ENCODE measurements at places on chromosomes 7 and 10. TPM values are rescaled to one million over a fixed set of nuclear protein-coding genes. Genes with fewer than 3 reads are reported as not detected.

The SYT15 gene
- total RNA-seq: 0.15 TPM

The GLI3 gene
- 6.9 TPM for total RNA-seq

The LRRD1 gene
- total RNA-seq: not detected

The GTF2I gene
- total RNA-seq: 120 TPM

The ADRB1 gene
- total RNA-seq: under 0.01 TPM

The PRLHR gene
- total RNA-seq: not detected

The CHAT gene
- total RNA-seq: not detected

The DNAH11 gene
- total RNA-seq: under 0.01 TPM

The NEUROD6 gene
- not detected for total RNA-seq

The PRRT4 gene
- not detected for total RNA-seq

The SLC13A1 gene
- total RNA-seq: not detected

The PTPRZ1 gene
- total RNA-seq: 1.0 TPM

The CXCL12 gene
- total RNA-seq: 42.0 TPM

The ANKRD1 gene
- total RNA-seq: 2.6 TPM

The DPP6 gene
- not detected for total RNA-seq

The NPFFR1 gene
- not detected for total RNA-seq

The C10orf105 gene
- not detected for total RNA-seq

The OR2A7 gene
- total RNA-seq: 0.33 TPM

The ASZ1 gene
- not detected for total RNA-seq

The SH2D4B gene
- total RNA-seq: not detected

All from smooth muscle cell of trachea (primary cell).